ENCODE measurements at places on chromosomes 3 and 15. TPM values are rescaled to one million over a fixed set of nuclear protein-coding genes. Genes with fewer than 3 reads are reported as not detected.

The COL6A6 gene
- total RNA-seq: not detected

The LEKR1 gene
- total RNA-seq: 0.75 TPM

The MORC1 gene
- not detected for total RNA-seq

The VEPH1 gene
- 60.1 TPM for total RNA-seq

The GDPGP1 gene
- 5.7 TPM for total RNA-seq

The EPHA6 gene
- not detected for total RNA-seq

The FETUB gene
- not detected for total RNA-seq

The GASK1A gene
- total RNA-seq: not detected

The GOLGA6B gene
- not detected for total RNA-seq

The FES gene
- 1.1 TPM for total RNA-seq

The MRAS gene
- total RNA-seq: 83.3 TPM

The CCR2 gene
- not detected for total RNA-seq

The AADAC gene
- total RNA-seq: not detected

The TMOD2 gene
- 12.9 TPM for total RNA-seq

The SOX2 gene
- not detected for total RNA-seq

The IMPG2 gene
- 0.07 TPM for total RNA-seq

The CSTA gene
- not detected for total RNA-seq

The TFRC gene
- total RNA-seq: 144 TPM

The DUOXA1 gene
- total RNA-seq: 0.09 TPM

The FGF12 gene
- total RNA-seq: not detected

The C3orf49 gene
- not detected for total RNA-seq

The HYAL2 gene
- 45.2 TPM for total RNA-seq
